ENCODE measurements at places on chromosomes 2 and 18. TPM values are rescaled to one million over a fixed set of nuclear protein-coding genes. Genes with fewer than 3 reads are reported as not detected.

DNA sequence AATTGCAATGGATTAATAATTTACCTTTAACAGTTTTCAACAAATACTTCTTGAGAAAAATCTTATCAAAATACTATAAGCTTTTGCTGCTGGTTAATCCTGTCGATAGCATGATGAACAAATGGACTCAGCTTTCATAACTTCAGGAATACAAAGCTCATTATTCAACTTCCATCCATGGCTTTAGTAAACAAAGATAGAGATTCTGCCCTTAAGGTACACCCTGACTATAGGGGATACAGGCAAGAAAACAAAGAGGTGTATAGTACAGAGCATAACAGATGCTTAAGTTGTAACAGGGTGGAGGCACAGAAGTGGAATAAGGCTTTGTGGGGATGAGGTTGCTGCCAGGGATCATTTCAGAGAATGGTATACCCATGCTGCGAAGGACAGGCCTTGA is 272.5 kb upstream of the STON1 start:
- no peaks in the 10 kb centered on the region for H3K27me3 ChIP-seq
- no peaks in the 10 kb centered on the region for H3K36me3 ChIP-seq
- H3K4me3 ChIP-seq: no peak overlapping the region
- H3K4me1 ChIP-seq: no peaks in the 10 kb centered on the region
- H3K27ac ChIP-seq: no peak overlapping the region

DNA sequence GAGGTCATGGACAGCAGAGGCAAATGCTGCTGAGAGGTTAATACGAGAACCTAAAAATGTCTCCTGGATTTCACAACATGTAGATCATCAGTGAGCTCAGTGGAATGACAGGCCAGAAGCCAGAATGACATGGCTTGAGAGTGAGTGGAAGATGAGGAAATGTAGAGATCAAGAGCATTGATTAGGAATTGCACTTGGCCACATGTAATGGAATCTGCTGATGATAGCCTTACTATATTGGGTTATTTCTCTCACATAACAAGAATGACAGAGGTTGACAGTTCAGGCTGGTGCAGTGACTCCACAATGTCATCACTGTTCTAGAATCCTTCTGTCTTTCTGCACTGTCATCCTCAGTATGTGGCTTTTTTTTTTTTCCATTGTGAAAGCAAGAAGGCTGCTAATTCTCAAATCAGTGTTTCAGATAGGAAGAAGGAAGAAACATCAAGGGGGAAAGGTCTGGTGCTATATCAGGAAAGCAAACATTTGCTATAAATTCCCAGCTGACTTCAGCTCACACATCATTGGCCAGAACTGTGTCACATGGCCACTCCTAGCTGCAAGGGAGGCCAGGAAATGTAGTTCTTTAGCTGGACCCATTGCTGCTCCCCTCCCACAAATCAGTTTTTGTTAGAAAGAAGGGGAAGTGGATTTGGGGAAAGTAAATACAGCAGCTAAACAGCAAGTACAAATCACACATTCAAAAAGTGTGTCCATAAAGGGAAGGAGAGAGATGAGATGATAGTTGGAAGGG is 127.2 kb downstream of the FAM161A start:
- no peak overlapping the region for H3K27ac ChIP-seq
- no peak for DNase-seq
- H3K36me3 ChIP-seq: no peaks in the 10 kb centered on the region
- no peaks in the 10 kb centered on the region for H3K27me3 ChIP-seq
- H3K4me3 ChIP-seq: no peak overlapping the region

DNA sequence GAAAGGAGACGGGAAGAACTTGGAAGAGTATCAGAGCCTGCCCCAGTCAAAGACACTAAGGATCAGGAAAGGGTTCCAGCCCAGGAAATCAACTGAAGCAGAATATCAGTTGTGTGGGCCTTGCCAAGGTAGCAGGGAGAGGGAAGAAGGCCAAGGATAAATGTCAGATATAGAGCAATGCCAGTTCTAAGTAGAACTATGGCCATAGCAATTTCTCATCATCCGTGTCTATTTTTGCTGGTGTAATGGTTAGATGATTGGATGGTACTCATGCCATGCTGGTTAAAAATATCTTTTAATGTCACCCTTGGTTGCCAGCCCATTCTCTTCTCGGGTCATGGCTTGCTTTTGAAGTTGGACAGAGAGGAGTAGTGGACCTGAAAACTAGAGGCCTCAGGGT is 41.9 kb downstream of the MAIP1 start:
- H3K36me3 ChIP-seq: no peaks in the 10 kb centered on the region
- no peaks in the 10 kb centered on the region for H3K4me1 ChIP-seq

DNA sequence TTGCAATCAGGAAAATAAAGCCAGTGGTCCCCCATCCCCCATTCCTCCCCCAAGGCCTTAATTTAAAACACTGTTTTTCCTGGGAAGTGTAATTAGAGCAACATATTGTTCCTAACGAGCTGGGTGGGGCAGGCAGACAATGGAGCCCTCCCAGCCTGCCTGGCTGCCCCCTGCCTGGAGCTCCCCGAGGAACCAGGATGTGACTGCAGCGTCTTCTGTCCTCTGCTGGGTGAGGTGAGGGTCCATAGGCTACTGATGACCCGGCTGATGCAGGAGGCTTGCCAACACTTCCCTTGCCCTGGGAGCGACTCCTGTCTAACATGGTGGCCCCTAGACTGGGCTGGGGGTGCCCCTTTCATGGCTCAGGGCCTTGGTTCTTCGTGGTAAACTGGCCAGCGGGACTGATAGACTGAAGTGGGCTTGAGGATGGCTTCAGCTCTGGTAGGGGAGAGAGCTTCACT is 152.4 kb downstream of the DYSF start:
- H3K4me3 ChIP-seq: no peak overlapping the region
- H3K36me3 ChIP-seq: no peaks in the 10 kb centered on the region
- H3K4me1 ChIP-seq: no peaks in the 10 kb centered on the region

Gene RAX
- not detected for total RNA-seq

DNA sequence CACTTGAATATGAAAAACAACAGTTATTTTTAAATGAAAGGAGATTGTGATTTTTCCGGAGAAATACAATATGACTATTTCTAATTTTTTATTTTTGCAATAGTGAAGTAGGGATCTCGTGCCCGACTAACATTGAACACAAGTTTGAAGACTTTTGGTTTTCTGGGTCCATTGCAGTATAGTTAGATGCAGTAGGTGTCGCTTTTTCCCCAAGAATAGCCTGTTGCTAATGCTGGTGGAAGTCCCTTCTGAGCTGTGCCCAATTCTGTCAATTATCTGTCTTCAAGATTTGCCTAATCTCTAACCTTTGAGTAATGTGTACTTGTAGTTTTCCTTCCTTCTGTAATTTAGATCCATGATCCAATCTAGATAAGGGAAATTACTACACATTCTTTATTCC is 36.5 kb downstream of the SEMA4F start:
- H3K4me3 ChIP-seq: no peak overlapping the region
- no peak for DNase-seq
- H3K27ac ChIP-seq: no peak overlapping the region
- no peaks in the 10 kb centered on the region for H3K4me1 ChIP-seq
- H3K36me3 ChIP-seq: no peaks in the 10 kb centered on the region

GRCh38 chr18:23033056-23033455 is 99.9 kb downstream of the RBBP8 start:
- no peaks in the 10 kb centered on the region for H3K36me3 ChIP-seq
- H3K4me3 ChIP-seq: no peak overlapping the region
- H3K4me1 ChIP-seq: no peaks in the 10 kb centered on the region
- no peak overlapping the region for H3K27ac ChIP-seq

Gene RUFY4
- total RNA-seq: 1.0 TPM

DNA sequence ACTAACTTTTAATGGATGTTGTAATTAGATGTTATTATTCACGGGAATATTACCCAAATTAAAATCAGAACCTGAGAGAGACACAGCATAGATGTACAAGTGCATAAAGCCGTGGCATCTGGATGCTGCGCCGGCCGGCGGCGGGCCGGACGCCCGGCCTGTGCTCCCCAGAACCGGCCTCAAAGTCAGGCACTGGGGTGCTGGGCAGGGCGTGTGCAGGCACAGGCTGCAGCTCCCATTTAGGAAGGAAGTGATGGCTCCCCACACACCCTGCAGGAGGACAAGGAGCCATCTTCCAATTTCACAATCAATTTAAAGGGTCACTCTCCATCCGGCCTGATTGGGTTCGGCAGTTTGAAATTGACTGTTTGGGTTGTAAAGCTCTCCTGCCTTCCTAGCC is 367.7 kb upstream of the SALL3 start:
- H3K36me3 ChIP-seq: no peaks in the 10 kb centered on the region
- no peak overlapping the region for H3K27ac ChIP-seq
- DNase-seq: no peak
- no peaks in the 10 kb centered on the region for H3K4me1 ChIP-seq

Gene NPPC
- 1.1 TPM for total RNA-seq
